ENCODE measurements at places on chromosomes 7 and 10. TPM values are rescaled to one million over a fixed set of nuclear protein-coding genes. Genes with fewer than 3 reads are reported as not detected.

The DPYSL4 gene
- 47.1 TPM for total RNA-seq

The TEX36 gene
- not detected for total RNA-seq

The ELFN1 gene
- total RNA-seq: 0.65 TPM

The PIP gene
- total RNA-seq: 0.32 TPM

The FRMD4A gene
- 11.8 TPM for total RNA-seq

The SLC26A4 gene
- 0.16 TPM for total RNA-seq

The FOXI2 gene
- not detected for total RNA-seq

The CABCOCO1 gene
- not detected for total RNA-seq

The CCL24 gene
- not detected for total RNA-seq

The STAMBPL1 gene
- 23.8 TPM for total RNA-seq

The EBF3 gene
- 38.5 TPM for total RNA-seq

The AKR1C2 gene
- 32.3 TPM for total RNA-seq

The MLXIPL gene
- total RNA-seq: 1.5 TPM

The NAT16 gene
- not detected for total RNA-seq

The SHTN1 gene
- 2.9 TPM for total RNA-seq

The TUBB8 gene
- total RNA-seq: not detected

The IDI2 gene
- not detected for total RNA-seq

The FRAT1 gene
- total RNA-seq: 3.1 TPM

The LIPK gene
- not detected for total RNA-seq

The TBRG4 gene
- 46.5 TPM for total RNA-seq

The PRSS37 gene
- total RNA-seq: not detected

The PAPOLB gene
- 0.49 TPM for total RNA-seq

The STEAP1B gene
- total RNA-seq: 1.8 TPM

The GDF10 gene
- not detected for total RNA-seq

The TMEM213 gene
- not detected for total RNA-seq

The FAM13C gene
- total RNA-seq: 2.6 TPM

The PSD gene
- 0.72 TPM for total RNA-seq

The PHYHIPL gene
- not detected for total RNA-seq

The CFAP43 gene
- total RNA-seq: not detected

The RBP3 gene
- not detected for total RNA-seq

The HABP2 gene
- not detected for total RNA-seq

The WAPL gene
- total RNA-seq: 19.3 TPM

The STEAP2 gene
- 3.8 TPM for total RNA-seq

The HPS1 gene
- 58.0 TPM for total RNA-seq

The GET4 gene
- 21.2 TPM for total RNA-seq

The NKX2-3 gene
- not detected for total RNA-seq

The PDE6C gene
- total RNA-seq: not detected

The NOS3 gene
- total RNA-seq: 5.4 TPM

The CHN2 gene
- total RNA-seq: 1.8 TPM

The MCM7 gene
- total RNA-seq: 34.8 TPM

The CALCR gene
- not detected for total RNA-seq

The HOXA4 gene
- not detected for total RNA-seq

The GPR26 gene
- not detected for total RNA-seq

The SYCE1 gene
- not detected for total RNA-seq

The DNAJB12 gene
- total RNA-seq: 23.2 TPM

The PRSS58 gene
- total RNA-seq: not detected

The SMNDC1 gene
- 4.9 TPM for total RNA-seq

The MKI67 gene
- total RNA-seq: 5.1 TPM

The CREB3L2 gene
- 31.4 TPM for total RNA-seq

The FAM20C gene
- 34.5 TPM for total RNA-seq

The JAKMIP3 gene
- 0.16 TPM for total RNA-seq

The TSPAN14 gene
- total RNA-seq: 22.7 TPM

The SLC37A3 gene
- total RNA-seq: 61.4 TPM

The CLRN3 gene
- total RNA-seq: not detected

The OR2A1 gene
- not detected for total RNA-seq

The PWWP2B gene
- total RNA-seq: 6.5 TPM

The SLC39A12 gene
- not detected for total RNA-seq

All from cardiac atrium fibroblast (primary cell).